ENCODE measurements at places on chromosomes 12 and 14.
A peak's percentile ranks its signal among the peaks of the same experiment; 100 is the strongest.

- no peak for DNase-seq
Measured at GRCh38 chr12:95498968-95499367, 25.0 kb downstream of the METAP2 start.

DNA sequence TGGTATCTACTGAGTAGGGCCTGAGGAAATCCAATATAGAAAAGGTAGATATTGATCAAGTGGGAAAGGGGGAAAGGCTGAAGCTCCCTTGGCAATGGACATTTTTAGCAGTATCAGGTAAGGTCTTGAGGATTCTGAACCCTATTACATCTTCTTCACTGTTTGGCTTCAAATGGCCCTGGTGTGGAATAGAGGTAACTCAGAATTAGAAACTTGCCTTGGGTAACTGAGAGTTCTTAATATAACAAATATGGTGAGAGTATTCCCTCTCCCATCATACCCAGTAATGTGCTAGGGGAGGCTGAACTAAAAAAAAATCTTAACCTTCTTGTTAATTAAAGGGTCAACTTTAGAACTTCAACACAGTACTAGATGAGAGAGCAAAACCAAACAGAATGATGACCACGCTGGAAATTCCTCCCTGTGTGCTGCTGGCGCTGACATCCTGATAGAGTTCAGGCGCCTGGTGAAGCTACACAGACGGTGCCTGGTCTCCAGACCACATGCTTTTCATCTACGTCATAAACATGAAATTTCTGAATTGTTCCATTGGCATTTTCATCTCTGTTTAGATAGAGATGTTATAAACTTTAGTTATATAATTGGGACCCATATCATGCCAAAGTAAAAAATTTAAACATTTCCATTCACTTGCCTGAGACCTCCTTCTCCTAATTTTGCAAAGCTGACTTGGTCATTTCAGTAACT, 128.3 kb downstream of the AKAP6 start:
- peak; percentile 87 for DNase-seq

DNA sequence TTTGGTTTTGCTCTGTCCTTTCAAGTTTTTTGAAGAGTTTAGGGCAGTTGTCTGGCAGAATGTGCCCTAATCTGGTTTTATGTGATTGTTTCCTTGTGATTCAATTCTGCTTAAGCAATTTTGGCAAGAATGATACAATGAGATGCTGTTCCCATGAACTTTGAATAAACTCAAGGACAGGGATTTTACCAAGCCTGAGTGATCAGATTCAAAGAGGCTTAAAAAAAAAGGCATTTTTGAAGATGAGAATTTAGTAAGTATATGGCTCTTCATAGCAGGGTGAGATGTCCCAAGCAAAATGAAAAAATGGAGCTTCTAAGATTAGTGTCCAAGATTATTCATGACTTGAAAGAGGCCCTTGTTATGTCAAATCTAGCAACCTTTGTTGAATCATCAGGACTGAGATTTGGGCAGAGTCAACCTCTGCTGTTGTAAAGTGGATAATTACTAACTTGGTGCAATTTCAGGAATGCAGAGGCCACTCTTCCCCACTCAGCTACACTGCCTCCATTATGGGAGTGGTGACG, 180.6 kb upstream of the NUDT4 start:
- no peak for DNase-seq

- no peak for DNase-seq
Measured at GRCh38 chr12:125434936-125435443, 369.8 kb downstream of the AACS start.

DNA sequence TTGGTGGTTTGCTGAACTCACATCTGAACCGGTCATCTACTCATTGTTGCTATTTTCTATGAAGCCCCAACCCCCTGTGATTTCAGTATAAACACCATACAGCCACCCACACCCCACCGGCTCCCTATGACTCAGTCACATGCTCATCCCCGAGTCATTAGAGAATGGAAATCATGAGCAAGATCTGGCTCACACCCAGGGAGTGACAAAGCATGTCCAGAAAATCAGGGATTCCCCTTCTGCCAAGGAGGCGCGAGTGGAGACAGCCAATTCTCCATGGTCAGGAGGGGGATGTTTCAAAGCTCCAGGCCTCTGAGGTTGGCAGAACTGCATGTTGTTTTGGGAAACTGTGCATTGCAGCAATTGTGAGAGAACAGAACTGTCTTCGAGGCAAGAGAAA, 657.5 kb upstream of the TBX3 start:
- DNase-seq, result peak; percentile 99

DNA sequence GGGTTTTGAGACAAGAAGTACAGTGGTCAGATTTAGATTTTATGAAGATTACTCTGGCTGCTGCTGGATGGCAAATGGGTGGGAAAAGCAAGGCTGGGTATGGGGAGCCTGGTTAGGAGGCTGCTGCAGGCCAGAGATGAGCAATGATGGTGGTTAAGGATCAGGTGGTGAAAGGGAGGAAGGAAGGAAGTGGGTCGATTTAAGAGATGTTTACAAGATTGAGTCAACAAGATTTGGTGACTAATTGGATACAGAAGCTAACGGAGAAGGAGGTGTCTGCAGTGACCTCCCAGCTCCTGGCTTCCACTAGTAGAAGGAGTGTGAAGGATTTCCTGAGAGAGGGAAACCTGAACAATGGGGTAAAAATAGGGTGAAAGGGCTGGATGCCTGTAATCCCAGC, 18.7 kb downstream of the NOS1 start:
- no peak for DNase-seq

DNA sequence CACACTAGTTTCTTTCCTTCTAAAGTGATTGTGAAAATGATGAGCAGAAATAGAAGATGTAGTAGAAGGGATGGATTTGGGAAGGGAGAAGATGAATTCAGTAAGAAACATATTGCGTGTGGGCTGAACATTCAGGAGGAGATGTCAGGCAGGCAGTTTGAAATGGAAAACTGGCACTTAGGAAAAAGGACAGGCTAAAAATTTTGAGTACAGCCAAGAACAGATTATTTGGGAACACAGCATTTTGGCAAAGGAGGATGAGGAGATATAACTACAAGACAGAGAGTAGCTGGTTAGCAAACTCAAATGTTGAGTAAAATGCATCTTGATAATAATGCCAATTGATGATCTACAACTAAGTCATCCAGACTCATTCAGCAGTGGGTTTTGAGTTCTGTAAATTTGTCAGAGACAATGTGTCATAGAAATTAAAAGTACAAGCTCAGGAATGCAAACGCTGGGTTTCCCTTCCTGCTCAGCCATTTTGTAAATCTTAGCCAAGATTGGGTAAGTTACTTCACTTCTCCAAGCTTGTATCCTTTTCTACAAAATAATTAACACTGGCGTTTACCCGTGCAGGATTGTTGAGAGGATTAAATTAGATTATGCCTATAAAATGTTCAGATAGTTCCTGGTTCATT, 255.0 kb downstream of the NAV3 start:
- no peak for DNase-seq

DNA sequence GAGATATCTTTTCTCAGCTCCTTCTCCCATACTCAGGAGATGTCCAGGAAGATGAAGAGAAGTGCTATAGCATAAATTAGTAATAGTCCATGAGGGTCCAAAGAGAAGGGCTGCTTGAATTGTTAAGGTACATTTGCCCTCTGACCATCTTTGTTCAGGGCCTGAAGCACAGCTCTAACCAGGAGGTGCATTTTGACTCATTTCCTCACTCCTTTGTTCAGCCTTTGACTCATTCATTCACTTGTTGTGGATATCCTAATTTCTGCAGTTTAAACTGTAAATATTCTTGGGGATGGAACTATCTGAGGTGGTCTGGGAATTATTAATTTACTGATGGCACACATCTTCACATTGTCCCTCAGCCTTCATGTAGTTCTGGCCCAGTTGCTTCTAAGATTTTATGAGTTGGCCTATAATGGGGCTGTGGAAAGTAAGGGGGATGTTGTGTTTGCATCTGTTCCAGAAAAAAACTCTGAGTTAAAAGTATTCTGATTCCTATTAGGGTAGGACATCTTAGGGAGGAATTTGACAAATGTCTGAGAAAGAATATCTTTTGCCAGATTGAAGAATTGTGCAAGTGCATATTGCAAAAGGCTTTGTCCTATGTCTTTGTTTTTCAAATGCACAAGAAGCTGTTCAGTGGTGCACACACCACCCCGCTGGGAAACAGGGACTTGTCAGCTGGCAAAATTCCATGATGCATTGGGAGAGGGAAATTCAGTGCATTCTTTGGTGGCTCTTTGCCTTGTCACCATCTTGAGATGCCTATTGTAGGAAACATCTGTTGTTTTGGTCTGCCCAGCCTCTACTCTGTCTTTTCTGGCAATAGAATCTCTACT, 22.1 kb downstream of the SMOC1 start:
- peak; percentile 18 for DNase-seq

GRCh38 chr12:28507867-28508266, 317.6 kb downstream of the CCDC91 start:
- no peak for DNase-seq

GRCh38 chr14:52802597-52802996, 11.2 kb upstream of the GNPNAT1 start:
- DNase-seq, result peak; percentile 33

DNA sequence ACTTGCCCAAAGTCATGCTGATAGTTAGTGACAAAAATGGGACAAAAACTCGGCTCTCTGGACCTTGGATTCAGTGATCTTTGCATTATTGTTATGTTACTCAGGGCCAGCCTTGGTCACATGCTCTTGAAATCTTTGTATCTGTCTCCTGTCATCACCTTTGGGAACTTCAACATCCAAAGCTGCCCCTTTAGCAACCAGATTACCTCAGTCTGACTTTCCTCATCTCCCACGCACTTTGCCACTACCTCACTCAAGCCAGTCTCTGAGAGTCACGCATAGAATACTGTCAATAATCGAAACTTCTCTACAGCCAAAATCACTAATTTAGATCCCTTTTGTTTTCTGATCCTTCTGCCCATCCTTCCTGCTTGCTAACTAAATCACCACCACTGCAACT, 90.8 kb upstream of the DAAM1 start:
- peak; percentile 37 for DNase-seq

DNA sequence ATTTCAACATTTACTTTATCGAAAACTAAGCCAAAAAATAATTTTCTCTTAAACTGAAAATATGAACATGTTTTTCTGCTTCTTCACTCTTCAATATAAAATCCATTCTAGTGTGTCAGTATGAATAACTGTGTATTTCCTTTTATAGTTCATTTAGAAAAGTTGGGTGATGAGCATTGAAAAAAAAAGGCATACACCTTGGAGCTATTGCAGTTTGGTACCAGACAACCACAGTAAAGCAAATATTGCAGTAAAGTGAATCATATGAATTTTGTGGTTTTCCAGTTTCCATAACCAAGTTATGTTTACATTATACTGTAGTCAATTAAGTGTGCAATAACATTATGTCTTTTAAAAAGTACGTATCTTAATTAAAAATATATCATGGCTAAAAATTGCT, 195.0 kb upstream of the FOXG1 start:
- no peak for DNase-seq

DNA sequence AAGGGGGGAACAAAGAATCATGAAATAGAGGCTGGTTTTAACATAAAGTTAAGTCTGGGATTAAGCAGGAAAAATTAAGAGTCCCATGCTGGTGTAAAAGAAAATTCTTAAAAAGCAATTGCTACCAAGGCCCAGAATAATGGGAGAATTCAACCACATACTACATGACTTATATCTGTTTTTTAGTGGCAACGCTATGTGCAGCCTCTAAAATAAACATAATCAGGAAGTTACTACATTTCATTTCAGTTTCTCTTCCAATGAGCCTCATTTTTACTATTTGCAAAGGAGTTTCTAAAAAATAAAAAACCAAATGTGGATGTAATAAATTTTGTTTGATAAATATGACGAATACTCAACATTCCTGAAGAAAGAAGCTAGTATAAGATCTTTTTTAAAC, 58.1 kb downstream of the CPNE8 start:
- DNase-seq, result no peak

DNA sequence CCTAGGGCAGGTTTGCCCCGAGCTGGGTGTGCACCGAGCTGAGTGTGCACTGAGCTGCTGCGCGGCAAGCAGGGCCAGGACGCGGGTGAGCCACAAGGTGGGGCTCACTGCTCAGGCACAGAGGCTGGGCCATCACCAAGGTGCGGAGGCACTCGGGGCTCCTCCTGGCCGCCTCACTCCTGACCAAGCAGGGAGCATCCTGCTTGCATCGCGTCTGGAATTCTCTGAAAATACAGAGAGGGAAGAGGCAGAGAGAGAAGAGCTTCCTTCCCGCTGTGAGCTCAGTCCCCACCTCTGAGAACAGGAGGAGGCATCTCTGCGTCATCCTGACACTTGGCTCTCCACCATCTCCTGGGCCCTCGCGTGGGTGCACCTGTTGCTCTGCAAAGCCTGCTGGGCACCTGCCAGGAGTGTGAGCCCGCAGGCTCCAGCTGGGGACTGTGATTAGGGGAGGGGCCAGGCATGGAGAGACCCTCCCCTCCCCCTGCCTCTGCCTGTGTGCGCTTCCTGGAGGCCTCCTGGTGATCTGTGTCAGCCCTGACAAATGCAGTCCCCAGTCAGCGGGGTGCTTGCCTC, 116.3 kb downstream of the GLT1D1 start:
- DNase-seq, result peak; percentile 11

GRCh38 chr14:96895658-96896271, 98.6 kb downstream of the VRK1 start:
- no peak for DNase-seq

DNA sequence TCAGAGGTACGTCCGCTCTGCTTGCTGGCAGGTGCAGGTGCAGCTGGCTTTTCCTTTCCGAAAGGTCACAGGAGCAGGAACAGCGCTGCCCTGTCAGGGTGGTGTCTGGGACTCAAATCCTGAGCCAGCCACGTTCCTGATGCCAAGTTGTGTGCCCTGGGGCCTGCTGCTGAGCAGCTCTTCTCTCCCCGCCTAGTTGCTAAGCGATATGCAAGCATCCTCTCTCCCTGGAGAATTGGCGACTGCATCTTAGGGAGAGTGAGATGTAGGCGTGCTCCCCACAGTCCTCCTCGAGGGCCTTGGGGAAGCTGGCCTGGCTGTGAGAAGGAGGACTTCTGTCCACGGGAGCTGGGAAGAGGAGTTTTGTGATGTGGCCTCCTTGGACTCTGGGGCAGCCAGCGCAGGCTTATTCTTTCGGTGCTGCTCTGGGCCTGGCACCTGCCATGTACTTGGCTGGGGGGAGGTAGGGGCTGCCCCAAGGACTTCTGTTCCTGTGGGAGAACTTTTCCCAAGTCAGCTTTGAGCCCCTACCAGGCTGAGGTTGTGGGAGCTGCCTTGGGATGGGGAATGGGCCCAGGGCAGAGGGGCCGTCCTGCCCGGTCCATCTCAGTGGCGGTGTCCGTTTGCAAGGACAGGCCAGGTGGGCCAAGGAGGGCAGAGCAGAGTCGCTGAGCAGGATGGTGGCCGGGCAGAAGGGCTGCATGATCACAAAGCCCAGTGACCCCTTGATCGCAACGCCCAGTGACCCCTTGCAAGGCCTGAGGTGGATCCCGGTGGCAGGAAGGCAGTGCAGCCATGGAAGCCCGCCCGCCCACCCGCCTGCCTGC, 183.5 kb downstream of the ADGRD1 start:
- no peak for DNase-seq

- no peak for DNase-seq
Measured at GRCh38 chr12:106321139-106321850, 18.8 kb downstream of the TCP11L2 start.
